Immature natural killer cell (primary cell): ENCODE measurements at places on chromosomes 6 and 20. TPM values are rescaled to one million over a fixed set of nuclear protein-coding genes. Genes with fewer than 3 reads are reported as not detected.
A peak's percentile ranks its signal among the peaks of the same experiment; 100 is the strongest.

The ZC2HC1B gene
- not detected for polyA plus RNA-seq

The CST5 gene
- not detected for polyA plus RNA-seq

The ALDH5A1 gene
- polyA plus RNA-seq = 8.7 TPM

The RRAGD gene
- polyA plus RNA-seq = 0.11 TPM

The CARMIL1 gene
- not detected for polyA plus RNA-seq

The PRDM13 gene
- not detected for polyA plus RNA-seq

GRCh38 chr6:132520953-132521352 is 8.0 kb upstream of the STX7 start:
- H3K36me3 ChIP-seq = no peaks in the 10 kb centered on the region
- DNase-seq = no peak
- no peak overlapping the region for H3K4me3 ChIP-seq
- no peaks in the 10 kb centered on the region for H3K4me1 ChIP-seq
- H3K27me3 ChIP-seq = peaks cover 4% of the 10 kb centered on the region

DNA sequence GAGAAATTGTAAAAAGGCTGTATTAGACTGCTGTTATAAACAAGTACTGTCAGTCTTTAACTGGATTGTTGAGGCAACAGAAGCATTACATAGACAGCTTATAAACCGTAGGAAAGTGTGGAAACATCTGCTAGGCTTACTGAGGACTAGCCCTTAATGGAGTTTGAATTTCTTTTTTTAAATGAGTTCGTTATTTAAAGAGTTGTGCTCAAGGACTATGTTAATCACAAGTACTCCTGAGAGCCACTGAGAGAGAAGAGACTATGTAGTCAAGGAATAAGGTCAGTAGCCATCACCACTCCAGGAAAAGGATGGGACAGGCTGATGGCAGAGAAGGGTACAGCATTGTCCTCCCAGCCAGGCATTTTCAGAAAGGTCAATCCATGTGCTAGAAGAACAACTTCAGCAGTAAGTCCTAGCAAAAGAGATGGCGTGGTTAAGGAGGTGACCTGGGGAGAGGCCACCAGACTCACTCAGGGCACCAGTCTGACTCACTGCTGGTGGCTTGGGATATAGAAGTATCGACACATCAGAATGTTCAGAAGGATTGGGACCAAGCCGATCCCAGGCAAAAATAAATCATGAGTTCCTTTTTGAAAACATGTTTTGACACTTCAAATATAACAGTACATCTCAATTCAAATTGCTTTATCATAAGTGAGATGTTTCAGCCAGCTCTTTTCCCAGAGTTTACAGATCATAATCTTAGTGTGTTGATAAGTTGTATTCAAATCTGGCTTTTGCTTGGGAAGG is 6.4 kb downstream of the RPS12 start:
- H3K36me3 ChIP-seq = peaks cover 5% of the 10 kb centered on the region
- no peak for DNase-seq
- peaks cover 6% of the 10 kb centered on the region for H3K27me3 ChIP-seq
- H3K27ac ChIP-seq = peak overlapping the region; percentile 80
- H3K4me1 ChIP-seq = peaks cover 42% of the 10 kb centered on the region
- no peak overlapping the region for H3K4me3 ChIP-seq

GRCh38 chr20:50695135-50695872 is 4.0 kb upstream of the RIPOR3 start:
- DNase-seq = no peak
- H3K27me3 ChIP-seq = peaks cover 12% of the 10 kb centered on the region
- H3K36me3 ChIP-seq = no peaks in the 10 kb centered on the region
- no peak overlapping the region for H3K27ac ChIP-seq
- H3K4me3 ChIP-seq = no peak overlapping the region

- no peak overlapping the region for H3K27ac ChIP-seq
- H3K27me3 ChIP-seq = peaks cover 2% of the 10 kb centered on the region
- H3K4me1 ChIP-seq = peaks cover 12% of the 10 kb centered on the region
- H3K36me3 ChIP-seq = peaks cover 17% of the 10 kb centered on the region
- DNase-seq = no peak
- H3K4me3 ChIP-seq = no peak overlapping the region
Measured at GRCh38 chr6:16473908-16474771, 235.8 kb downstream of the GMPR start.

DNA sequence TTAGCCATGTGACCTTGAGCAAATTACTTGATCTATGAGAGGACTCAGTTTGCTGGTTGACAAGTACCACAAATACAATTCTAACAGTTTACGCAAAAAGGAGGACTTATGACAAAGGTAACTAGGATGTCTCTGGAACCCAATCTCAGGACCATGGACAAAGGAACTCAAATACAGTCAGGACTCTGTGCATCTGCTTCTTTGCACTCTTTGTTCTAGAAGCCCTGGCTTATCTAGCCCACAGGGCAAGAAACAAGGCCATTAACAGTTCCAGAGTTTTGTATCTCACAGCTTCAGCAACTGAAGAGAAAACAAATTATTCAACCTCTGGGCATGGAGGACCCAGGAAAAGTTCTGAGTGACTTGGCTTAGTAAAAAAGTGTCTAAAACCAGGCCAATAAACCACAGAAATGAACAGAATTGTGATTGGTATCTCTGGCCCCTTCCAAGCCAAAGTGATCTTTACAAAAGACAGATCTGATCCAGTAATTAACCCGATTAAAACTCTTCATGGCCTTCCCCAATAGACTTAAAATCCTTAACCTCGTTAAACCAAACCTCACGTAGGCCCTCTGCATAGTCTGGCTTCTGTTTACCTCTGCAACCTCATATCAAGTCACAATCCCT is 5.9 kb downstream of the WASF1 start:
- no peak for DNase-seq
- peaks cover 19% of the 10 kb centered on the region for H3K27me3 ChIP-seq
- H3K4me3 ChIP-seq = no peak overlapping the region
- no peaks in the 10 kb centered on the region for H3K36me3 ChIP-seq
- H3K4me1 ChIP-seq = peaks cover 4% of the 10 kb centered on the region
- no peak overlapping the region for H3K27ac ChIP-seq

DNA sequence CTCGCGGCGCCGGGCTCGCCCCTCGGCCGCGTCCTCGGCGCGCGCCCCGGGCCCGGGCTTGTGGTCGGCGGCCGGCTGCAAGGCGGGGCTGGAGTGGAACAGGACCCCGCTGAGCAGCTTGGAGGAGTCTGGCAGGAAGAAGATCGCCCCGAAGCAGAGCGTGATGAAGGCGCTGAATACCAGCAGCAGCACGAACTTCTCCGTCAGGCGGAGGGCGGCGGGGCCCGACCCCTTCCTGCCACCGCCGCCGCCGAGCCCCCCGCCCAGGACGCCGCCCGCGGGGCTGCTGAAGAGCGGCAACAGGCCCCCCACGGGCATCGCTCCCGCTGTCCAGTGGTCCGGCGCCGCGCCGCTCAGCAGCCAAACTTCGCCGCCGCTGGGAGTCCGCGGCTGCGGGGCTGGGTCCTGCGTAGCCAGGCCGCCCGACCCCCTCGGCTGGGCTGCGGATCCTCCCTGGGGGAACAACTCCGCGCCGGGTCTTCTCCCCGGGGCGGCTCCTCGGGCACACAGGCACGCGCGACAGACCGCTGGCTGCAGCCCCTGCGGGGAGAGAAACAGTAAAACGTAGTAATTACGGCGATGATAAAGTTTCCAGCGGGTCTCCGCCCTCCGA is 707 bp downstream of the MAN1A1 start:
- peaks cover 5% of the 10 kb centered on the region for H3K27me3 ChIP-seq
- no peak overlapping the region for H3K27ac ChIP-seq
- peak overlapping the region; percentile 99 for H3K4me3 ChIP-seq
- H3K4me1 ChIP-seq = peaks cover 53% of the 10 kb centered on the region

- no peak overlapping the region for H3K4me3 ChIP-seq
- H3K27me3 ChIP-seq = no peaks in the 10 kb centered on the region
- H3K36me3 ChIP-seq = no peaks in the 10 kb centered on the region
- H3K4me1 ChIP-seq = no peaks in the 10 kb centered on the region
- no peak for DNase-seq
Measured at GRCh38 chr6:94956910-94957309, 620.4 kb upstream of the MANEA start.

- no peak for DNase-seq
- peak overlapping the region; percentile 78 for H3K4me3 ChIP-seq
- H3K4me1 ChIP-seq = peaks cover 60% of the 10 kb centered on the region
- peaks cover 5% of the 10 kb centered on the region for H3K27me3 ChIP-seq
- H3K27ac ChIP-seq = peak overlapping the region; percentile 92
Measured at GRCh38 chr20:20206788-20207187, 154.5 kb downstream of the CFAP61 start.

DNA sequence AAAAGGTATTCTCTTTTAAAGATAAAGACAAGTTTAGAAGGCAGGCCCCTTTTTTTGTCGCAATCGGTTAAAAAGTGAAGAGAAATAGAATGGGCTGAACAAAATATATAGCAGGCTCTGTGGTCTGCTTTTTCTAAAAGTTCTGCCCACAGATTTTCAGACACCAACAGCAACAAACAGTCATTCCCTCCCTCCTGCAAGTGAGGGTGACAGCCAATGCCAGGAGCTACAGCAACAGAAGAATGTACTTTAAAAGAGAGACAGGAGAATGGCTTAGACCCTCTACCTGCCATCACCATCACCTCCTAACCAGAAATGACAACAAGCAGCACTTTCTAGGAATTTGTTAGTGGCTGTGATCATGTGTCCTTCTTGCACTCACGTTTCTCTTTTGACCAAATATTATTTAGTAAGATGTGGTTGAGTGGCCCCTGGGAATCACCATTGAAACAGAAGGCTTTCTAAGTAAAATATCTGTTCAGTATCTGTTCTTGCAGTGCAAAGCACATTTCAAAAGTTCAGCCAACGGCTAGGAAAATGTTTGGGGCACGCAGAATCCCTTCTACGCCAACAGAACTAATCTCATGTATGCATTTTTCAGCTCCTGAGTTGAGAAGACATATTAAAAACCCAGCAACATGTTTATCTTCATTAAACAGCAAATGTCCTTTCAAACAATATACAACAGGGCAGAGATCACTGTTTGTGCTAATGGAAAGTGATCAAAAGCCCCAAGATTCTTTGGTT is 248.5 kb downstream of the ATXN1 start:
- no peak for DNase-seq
- H3K27ac ChIP-seq = peak overlapping the region; percentile 73
- H3K27me3 ChIP-seq = peaks cover 1% of the 10 kb centered on the region
- no peaks in the 10 kb centered on the region for H3K36me3 ChIP-seq
- no peak overlapping the region for H3K4me3 ChIP-seq

DNA sequence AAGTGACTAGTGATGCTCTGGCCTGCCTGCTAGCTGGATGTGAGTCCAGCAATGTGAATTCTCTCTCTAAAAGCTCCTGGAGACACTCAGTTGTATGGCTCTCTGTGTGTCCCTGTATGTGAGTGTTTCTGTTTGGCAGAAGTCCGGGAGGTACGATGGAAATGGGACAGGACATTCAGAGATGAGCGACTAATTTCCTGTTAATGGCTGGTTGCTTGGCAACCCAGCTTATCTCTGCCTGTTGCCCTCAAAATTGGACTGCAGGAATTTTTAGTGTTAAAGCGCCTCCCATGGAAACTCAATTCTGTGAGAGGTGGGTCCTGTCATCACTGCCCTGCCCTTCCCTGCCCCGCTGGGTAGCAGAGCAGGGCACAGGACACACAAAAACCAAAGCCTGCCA is 136.8 kb upstream of the LRFN2 start:
- H3K27me3 ChIP-seq = peaks cover 2% of the 10 kb centered on the region
- H3K27ac ChIP-seq = no peak overlapping the region
- H3K36me3 ChIP-seq = no peaks in the 10 kb centered on the region
- peaks cover 2% of the 10 kb centered on the region for H3K4me1 ChIP-seq
- DNase-seq = no peak
- H3K4me3 ChIP-seq = no peak overlapping the region

GRCh38 chr20:57630061-57630460 is 9.8 kb upstream of the ZBP1 start:
- peaks cover 57% of the 10 kb centered on the region for H3K4me1 ChIP-seq
- peaks cover 16% of the 10 kb centered on the region for H3K27me3 ChIP-seq
- peak; percentile 35 for DNase-seq
- peak overlapping the region; percentile 86 for H3K4me3 ChIP-seq
- H3K36me3 ChIP-seq = peaks cover 11% of the 10 kb centered on the region

DNA sequence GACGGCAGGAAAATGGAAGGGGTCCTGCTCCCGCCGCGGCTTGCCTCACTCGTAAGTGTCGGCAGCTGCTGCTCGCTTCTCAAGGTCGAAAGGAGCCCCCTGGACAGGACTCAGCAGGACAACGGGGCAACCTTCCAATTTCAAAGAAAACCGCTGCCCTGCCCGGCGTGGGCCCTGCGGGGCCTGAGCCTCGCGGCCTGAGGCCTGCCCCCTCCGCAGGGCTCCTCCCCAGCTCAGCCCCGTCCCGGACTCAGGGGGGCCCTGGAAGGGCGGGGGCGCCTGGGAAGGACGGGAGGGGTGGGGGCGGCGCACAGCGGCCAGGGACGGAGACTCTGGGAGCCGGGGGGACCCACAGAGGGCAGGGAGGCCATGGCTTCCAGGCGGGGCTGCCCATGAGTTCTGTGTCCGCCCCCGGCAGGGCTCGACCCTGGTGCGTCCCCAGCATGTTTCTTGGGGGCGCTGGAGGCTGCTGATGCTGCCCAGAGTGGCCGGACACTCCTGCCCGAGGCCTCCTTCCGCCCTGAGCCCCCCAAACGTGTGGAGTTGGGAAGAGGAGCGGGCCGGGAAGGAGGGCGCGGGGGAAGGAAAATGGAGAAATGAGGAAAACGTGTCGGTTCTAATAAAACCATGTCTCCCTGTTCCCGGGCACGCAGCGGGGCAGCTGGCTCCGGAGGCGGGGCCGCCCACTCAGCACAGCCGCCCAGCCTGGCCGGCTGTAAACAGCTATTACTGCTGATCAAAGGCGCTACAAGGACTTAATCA is 114.6 kb downstream of the DLL1 start:
- no peak overlapping the region for H3K4me3 ChIP-seq
- no peaks in the 10 kb centered on the region for H3K36me3 ChIP-seq
- no peak for DNase-seq
- H3K27me3 ChIP-seq = peaks cover 60% of the 10 kb centered on the region
